Gastrocnemius medialis (tissue), 4 donors: ENCODE measurements at places on chromosomes 1 and 21. TPM values are rescaled to one million over a fixed set of nuclear protein-coding genes. Genes with fewer than 3 reads are reported as not detected.

The S1PR1 gene
- total RNA-seq = 28.8 TPM

The TCP10L gene
- 0.36 TPM for total RNA-seq

The FDPS gene
- total RNA-seq = 47.6 TPM

The PADI4 gene
- total RNA-seq = not detected

The OR14K1 gene
- total RNA-seq = not detected

The SSX2IP gene
- total RNA-seq = 5.4 TPM
